Peyer's patch (tissue), 4 donors: ENCODE measurements at places on chromosomes 3 and 15. TPM values are rescaled to one million over a fixed set of nuclear protein-coding genes. Genes with fewer than 3 reads are reported as not detected.

DNA sequence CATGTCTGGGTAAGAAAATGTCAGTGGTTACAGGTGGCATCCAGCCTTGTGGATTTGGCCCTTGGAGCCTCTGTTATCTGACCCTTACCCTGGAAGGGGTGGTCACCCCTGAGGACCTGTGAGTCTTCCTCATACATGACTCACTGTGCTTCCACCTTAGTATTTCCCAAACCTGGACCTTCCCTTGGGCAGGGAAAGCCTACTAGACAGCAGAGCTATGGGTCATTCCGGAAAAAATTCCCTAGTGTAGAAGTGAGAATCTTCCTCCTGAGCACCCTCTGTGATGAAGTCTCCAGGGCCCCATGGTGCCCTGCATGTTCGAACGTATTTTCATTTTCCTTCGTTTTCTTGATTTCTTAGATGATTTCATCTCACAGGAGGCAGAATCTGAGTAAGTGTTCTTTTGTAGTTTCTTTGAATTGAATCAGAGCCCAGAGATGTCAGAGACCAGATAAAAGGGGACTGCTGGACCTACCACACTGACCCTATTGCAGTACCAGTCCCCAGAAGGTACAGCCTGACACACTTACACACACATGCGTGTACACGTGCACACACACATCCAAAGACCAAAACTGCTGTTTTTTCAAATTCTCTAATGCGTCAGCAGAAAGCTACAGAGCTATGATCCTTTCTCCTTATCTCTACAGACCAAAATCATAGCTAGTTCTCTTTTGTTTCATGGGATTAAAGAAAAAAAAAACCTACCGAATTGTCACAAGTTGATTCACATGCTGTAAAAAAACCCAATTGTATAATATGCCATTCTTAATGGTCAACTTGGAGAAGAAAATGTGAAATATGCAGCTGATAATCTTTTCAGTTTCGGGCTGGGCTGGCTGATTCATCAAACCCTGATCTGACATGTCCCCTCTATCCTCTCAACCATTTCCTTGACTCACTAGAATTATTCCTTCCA, 50.5 kb upstream of the ARHGEF3 start:
- no peak overlapping the region for H3K27ac ChIP-seq
- no peaks in the 10 kb centered on the region for H3K27me3 ChIP-seq
- DNase-seq, result no peak
- H3K4me1 ChIP-seq, result no peaks in the 10 kb centered on the region

CHSY1 gene
- 8.1 TPM for total RNA-seq

PLA2G4B gene
- total RNA-seq, result 7.2 TPM

FBXO45 gene
- 6.2 TPM for total RNA-seq

CCR8 gene
- not detected for total RNA-seq

DNA sequence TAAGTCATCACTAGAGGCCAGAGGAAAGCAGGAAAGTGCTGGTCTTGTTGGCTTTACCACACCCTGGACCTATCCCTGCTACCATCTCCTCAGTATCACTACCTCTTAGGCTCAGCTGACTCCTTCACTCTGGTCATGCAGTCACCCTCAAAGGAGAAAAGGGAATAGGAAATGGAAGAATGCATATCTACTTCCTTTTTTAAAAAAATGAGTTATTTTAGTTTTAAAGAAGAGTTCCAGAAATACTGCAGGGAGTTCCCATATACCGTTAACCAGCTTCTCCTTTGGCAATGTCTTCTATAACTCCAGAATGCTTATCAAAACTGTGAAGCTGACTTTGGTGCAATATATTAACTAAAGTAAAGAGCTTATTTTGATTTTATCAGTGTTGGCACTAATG, 688.6 kb downstream of the DIPK2A start:
- DNase-seq, result no peak
- no peak overlapping the region for H3K4me3 ChIP-seq
- no peaks in the 10 kb centered on the region for H3K27me3 ChIP-seq
- no peaks in the 10 kb centered on the region for H3K36me3 ChIP-seq
- H3K4me1 ChIP-seq, result no peaks in the 10 kb centered on the region

SLC24A5 gene
- not detected for total RNA-seq

- no peaks in the 10 kb centered on the region for H3K36me3 ChIP-seq
- no peaks in the 10 kb centered on the region for H3K4me1 ChIP-seq
- H3K27me3 ChIP-seq, result no peaks in the 10 kb centered on the region
- H3K4me3 ChIP-seq, result no peak overlapping the region
- DNase-seq, result no peak
Measured at GRCh38 chr3:5431811-5432378, 244.4 kb downstream of the EDEM1 start.

GRCh38 chr3:116114586-116114985, 330.7 kb downstream of the LSAMP start:
- H3K4me1 ChIP-seq, result no peaks in the 10 kb centered on the region
- H3K36me3 ChIP-seq, result no peaks in the 10 kb centered on the region
- H3K27ac ChIP-seq, result no peak overlapping the region

LOXL1 gene
- 1.8 TPM for total RNA-seq
